ENCODE measurements at places on chromosomes 7 and 10. TPM values are rescaled to one million over a fixed set of nuclear protein-coding genes. Genes with fewer than 3 reads are reported as not detected.

CUL2 gene
- total RNA-seq = 30.9 TPM

ITGB8 gene
- total RNA-seq = not detected

MOGAT3 gene
- total RNA-seq = not detected

DNA sequence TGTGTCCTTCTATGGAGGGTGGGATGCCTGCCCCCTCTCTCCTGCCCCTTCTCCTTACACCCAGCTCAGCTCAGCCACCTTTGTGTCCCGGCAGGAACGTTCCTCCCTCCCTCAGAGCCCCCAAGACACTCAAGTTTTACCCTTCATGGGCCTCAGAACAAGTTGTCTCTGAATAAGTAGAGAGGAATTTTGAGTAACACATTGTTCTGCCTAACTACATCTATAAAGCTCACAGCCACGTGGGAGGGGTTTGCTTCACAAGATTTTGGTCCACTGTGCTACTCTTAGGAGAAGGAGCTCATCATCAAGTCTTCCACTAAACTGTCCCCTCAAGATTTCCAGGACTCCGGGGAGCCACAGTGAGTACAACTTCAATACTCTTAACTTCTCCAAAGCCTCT lies 51.6 kb upstream of the ZNF32 start:
- no peak for DNase-seq

DNA sequence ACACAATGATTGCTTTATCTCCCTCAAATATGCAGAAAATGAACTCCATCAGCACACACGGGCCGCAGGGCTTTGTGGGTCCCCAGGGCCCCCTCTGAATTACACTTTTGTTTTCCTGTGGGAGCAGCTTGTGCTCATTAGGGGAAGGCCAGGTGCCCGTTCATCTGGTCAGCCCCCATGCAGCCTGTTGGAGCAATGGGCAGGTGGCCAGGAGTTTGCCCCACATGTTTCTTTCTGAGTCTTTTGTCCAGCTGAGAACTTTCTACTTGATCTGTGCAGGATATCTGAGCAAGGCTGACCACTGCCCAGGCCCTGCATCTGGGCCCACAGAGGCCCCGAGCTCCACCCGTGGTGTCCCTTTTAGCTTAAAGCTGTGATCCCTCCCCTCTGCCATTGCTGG lies 105.3 kb upstream of the FAM20C start:
- DNase-seq = no peak

ZNF273 gene
- 8.1 TPM for total RNA-seq

TSPAN12 gene
- total RNA-seq = not detected

GRCh38 chr10:60618861-60619260 lies 159.4 kb upstream of the CDK1 start:
- no peak for DNase-seq

SYT15 gene
- total RNA-seq = 1.2 TPM

TMEM72 gene
- total RNA-seq = not detected

GRCh38 chr7:159112136-159113011 lies 32.3 kb downstream of the VIPR2 start:
- DNase-seq = no peak

DNA sequence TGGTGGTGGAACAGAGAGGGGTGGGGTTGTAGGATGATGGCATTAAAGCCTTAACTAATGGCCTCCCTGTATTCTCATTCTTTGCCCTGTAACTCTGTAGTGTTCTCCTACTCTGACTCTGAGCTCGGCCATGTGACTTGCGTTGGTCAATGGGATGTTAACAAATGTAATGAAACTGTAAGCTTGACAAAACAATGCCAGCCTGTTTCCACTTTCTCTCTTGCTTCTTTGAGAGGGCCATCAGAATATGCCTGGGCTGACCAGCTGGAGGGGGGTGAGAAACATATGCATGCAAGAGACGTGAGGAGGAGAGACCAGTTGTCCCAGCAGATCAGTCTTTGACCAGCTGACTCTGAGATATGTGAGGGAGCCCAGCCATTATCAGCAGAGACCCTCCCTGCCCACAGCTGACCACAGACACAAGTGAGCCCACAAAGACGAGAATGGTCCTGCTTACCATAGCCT lies 100.6 kb downstream of the ICA1 start:
- no peak for DNase-seq

GRCh38 chr10:111078505-111079185 lies 1.8 kb downstream of the ADRA2A start:
- DNase-seq = no peak

ACTL6B gene
- total RNA-seq = not detected

DNA sequence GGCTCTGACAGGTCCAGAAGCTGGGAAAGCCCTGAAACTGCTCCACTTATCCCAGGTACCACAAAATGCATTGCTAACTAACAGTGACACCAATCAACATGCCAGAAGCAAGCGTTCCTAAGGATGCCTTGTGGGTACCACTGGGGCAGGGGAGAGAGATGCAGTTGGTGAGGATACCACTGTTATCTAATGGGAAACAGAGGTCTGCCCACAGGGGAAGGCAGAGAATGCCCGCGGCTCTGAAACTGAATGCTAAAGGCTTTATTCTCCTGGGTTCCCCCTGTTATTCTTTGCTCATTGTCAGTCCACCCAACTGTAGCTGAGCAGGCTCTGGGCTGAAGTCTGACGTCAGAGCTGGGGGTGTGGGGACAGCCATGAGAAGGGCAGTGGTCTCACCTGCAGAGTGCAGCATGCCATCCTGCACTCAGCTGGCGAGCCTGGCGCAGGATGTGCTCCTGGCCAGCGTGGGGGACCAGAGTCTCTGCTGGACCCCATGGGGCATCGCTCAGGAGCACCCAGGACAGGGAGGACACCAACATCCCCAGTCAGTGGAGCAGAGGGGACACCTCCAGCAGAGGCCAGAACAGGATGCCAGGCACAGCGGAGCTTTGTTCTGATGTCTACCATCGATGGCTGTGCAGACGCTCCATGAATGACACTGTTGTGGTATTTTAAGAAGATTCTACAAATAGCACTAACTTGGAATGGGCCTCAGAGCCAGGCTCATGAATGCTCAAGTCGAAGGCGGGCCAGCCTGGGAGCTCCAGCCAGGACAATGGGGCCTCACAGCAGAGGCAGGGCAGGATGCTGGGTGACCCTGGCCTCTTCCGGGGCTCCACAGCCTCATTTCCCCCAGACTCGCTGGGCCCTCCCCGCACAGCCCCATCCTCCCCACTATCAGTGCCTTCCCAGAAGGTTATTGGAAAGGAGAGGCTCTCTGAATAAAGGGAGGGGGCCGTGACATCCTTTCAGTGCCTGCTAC lies 95.8 kb downstream of the ARHGAP22 start:
- DNase-seq = no peak

DNA sequence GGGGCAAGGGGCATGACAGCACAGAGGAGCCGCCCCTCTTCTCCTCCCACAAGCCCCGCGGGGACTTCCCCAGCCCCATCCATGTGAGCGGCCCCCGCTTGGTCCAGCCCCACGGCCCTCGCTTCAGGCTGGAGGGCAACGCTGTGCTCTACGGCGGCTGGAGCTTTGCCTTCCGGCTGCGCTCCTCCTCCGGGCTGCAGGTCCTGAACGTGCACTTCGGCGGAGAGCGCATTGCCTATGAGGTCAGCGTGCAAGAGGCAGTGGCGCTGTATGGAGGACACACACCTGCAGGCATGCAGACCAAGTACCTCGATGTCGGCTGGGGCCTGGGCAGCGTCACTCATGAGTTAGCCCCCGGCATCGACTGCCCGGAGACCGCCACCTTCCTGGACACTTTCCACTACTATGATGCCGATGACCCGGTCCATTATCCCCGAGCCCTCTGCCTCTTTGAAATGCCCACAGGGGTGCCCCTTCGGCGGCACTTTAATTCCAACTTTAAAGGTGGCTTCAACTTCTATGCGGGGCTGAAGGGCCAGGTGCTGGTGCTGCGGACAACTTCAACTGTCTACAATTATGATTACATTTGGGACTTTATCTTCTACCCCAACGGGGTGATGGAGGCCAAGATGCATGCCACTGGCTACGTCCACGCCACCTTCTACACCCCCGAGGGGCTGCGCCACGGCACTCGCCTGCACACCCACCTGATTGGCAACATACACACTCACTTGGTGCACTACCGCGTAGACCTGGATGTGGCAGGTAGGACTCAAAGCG lies 5.1 kb downstream of the AOC1 start:
- DNase-seq = no peak

GRCh38 chr7:47937065-47937687 lies 11.1 kb downstream of the PKD1L1 start:
- DNase-seq = no peak

HDAC9 gene
- total RNA-seq = 32.1 TPM

ALOX5 gene
- 1.7 TPM for total RNA-seq

- DNase-seq = no peak
Observed at GRCh38 chr10:61097026-61097425, 153.0 kb upstream of the RHOBTB1 start.

DNA sequence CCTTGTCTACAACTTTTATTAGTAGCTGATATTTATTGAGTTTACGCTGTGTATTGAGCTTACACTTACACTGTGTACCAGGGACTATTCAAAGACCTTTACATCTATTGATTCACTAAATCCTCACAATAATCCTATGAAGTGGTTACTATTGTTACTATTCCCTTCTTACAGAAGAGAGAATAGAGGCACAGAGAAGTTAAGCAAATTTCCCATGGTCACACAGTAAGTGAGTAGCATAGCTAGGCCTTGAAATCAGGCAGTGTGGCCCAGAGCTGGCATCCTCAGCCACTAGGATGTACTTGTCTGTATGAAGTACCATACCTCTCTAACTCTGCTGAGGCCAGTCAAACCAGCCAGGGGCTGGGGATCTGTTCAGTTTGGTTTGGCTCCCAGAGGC lies 7.6 kb downstream of the COL13A1 start:
- no peak for DNase-seq

DNA sequence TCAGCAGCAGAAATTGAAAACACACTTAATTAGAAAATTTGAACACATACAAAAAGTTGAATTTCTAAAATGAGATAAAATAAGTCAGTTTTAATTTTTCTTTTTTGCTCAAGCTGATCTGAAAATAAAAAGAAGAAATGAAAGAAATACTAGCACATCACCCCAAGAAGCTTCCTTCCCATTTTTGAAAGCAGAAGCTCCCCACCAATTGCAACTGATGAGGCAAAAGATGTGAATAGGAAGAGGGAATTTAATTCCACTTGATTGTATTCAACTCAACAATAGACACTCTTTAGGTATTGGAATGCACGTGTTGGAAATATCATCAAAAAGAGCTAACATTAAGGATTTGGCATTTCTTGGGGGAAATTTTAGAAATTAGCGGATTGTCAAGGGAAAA lies 175.8 kb downstream of the TRIL start:
- DNase-seq = no peak

NEBL gene
- not detected for total RNA-seq

JAKMIP3 gene
- 0.15 TPM for total RNA-seq

- DNase-seq = no peak
Observed at GRCh38 chr7:100191775-100192174, 14.1 kb downstream of the STAG3 start.

PIP4K2A gene
- total RNA-seq = 144 TPM

GRCh38 chr7:93249491-93250148 lies 17.5 kb downstream of the VPS50 start:
- no peak for DNase-seq

DNA sequence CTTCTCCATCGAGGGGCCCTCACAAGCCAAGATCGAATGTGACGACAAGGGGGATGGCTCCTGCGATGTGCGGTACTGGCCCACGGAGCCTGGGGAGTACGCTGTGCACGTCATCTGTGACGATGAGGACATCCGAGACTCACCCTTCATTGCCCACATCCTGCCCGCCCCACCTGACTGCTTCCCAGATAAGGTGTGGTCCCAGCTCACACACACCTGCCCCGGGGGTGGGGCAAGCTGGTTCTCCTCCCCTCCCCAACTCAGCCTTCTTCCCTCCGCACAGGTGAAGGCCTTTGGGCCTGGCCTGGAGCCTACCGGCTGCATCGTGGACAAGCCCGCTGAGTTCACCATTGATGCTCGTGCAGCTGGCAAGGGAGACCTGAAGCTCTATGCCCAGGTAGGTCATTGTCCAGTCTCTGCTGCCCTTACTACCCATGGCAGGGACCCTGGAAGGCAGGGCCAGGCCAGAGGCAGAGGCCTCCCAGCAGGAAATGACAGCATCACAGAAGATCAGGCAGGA lies 11.0 kb downstream of the FLNC start:
- DNase-seq = no peak

GRCh38 chr7:150421831-150422230 lies 28.6 kb upstream of the GIMAP8 start:
- no peak for DNase-seq

DNA sequence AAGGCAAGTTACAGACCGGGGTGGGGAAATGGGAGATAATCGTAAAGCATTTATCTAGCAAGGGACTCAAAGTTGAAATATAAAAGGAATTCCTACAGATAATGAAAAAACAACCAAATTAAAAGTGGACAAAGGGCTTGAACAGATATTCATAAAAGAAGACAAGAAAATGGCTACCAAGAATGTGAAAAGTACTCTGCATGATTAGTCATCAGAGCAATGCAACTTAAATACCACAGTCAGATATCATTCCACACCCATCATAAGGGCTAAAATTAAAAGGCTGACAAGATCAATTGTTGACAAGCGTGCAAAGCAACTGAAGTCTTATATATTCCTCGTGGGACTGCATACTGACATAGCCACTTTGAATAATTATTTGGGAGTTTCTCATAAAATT lies 124.6 kb upstream of the RSU1 start:
- DNase-seq = no peak

SPDYE5 gene
- total RNA-seq = 0.57 TPM
